ENCODE measurements at places on chromosomes 16 and 17.

DNA sequence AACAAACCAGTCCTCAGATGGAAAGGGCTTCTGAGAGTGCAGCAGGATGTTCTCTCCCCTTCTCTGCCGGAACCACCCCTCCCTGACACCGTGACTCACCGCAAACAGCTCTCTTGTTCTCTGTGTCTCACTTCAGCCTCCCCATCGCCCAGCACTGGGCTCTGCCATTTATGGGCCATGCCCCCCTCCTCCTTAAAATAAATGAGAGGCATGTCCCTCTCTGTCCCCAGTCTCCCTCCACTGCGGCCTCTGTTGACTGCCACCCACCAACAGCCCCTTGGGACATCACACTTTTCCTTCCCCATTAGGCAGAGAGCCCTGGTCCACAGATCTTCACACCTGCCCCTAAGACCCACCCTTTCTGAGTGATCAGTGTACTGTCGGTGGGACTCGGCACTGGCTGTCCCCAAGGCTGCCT lies 6.3 kb downstream of the CCDC102A start:
- peak; percentile 85 for DNase-seq

- no peak for DNase-seq
Measured at GRCh38 chr17:79223471-79223870, 148.8 kb downstream of the ENGASE start.

- DNase-seq, result no peak
Measured at GRCh38 chr17:4124999-4125398, 17.8 kb downstream of the ZZEF1 start.

- no peak for DNase-seq
Measured at GRCh38 chr16:88508868-88509748, 56.0 kb downstream of the ZFPM1 start.

- DNase-seq, result no peak
Measured at GRCh38 chr17:78108726-78109488, 19.6 kb downstream of the TMC6 start.

DNA sequence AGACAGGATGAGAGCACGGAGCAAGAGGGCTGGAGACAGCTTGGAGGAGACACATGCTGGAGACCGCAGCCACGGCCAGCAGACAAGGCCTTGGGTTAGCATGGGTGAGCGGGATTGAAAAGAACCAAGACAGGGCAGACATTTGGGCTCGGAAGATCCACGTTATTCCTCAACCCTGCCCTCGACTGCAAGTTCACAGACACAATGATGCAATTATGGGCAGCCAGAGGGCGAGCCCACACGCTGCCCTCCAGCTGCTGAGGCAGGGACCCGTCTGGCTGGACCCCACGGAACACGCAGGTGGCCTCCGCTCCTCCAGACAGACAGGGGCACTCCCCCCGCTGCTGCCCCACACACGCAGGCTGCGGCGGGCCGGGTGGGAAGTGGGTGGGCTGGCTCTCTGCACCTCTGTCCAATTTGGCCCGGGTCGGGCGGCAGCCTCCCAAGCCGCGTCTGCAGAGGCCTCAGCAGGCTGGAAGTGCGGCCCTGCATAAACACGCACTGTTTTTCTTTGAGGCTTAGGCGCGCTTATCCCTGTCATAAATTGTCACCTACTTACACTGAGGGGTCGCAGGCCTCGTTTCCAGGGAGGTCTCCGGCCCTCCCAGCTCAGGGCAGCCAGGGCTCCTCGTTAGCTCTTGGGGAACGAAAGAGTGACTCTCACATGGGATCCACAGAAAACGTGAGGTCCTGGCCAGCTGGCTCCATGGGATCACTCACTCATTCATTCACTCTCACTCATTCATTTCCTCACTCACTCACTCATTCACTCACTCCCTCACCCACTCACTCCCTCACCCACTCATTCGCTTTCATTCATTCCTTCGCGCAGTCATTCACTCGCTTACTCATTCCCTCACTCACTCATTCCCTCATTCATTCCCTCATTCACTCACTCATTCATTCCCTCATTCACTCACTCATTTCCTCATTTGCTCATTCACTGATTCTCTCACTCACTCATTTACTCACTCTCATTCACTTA lies 303.9 kb downstream of the C16orf95 start:
- DNase-seq, result no peak

DNA sequence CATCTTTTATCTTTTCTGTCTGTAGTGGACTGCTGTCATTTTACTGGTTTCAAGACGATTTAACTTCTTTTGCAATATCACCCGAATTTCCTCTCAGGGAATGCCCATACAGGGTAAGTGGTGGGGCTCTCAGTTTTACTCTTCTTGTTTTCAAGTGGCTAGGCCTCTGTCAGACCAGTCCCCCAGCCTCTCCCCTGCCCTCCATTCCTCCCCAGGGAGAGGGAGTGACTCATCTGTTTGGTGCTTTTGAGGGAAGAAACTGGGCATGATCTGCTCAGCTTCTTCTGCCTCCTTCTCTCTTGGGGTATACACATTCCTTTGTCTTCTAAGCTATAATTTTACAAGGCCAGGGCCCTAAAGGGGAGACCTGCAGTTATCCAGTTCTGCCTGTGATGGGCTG lies 332.0 kb downstream of the CBLN1 start:
- no peak for DNase-seq

- DNase-seq, result no peak
Measured at GRCh38 chr16:30820952-30821421, 34.0 kb upstream of the ZNF629 start.

GRCh38 chr17:49968405-49969133 lies 421 bp upstream of the DLX4 start:
- peak; percentile 56 for DNase-seq

DNA sequence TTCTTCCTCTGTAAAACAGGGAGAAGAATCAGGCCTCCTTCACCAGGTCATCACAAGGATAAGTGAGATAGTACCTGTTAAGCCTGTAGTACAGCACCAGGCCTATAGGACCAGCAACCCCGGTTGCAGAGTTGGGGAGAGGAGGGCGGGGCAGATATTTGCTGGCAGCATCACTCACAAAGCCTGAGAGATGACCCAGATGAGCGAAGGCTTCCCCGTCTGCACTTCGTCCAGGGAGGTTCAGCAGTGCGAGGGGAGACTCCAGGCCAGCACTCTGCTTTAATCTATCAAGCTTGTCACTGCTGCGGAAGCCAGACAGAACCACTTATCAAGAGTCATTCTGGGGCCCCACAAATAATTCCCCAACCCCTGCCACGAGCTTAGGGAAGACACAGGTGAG lies 15.8 kb upstream of the RBBP6 start:
- DNase-seq, result no peak

GRCh38 chr17:8708025-8708461 lies 36.6 kb downstream of the CCDC42 start:
- DNase-seq, result no peak

- no peak for DNase-seq
Measured at GRCh38 chr16:82603784-82604411, 22.9 kb upstream of the CDH13 start.

GRCh38 chr16:83785455-83785854 lies 22.3 kb upstream of the HSBP1 start:
- no peak for DNase-seq

DNA sequence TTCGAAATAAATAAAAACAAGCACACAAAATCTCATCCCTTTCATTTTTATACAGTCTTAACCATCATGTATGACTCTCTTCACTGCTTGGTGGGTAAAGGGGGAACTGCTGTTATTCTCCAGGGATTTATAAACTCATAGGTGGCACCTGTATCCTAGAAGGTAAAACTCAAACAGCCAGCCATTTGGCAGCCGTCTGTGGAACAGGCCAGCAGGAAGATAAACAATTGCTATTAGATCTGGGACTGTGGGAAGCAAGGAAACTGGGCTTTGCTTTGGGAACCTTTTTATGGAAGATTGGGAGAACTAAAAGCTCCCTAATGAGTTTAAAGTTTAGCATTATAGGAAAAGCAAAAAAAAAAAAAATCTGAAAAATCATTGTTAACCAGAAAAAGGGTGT lies 126.0 kb downstream of the TANGO6 start:
- DNase-seq, result no peak

- DNase-seq, result no peak
Measured at GRCh38 chr17:80964859-80965580, 26.6 kb upstream of the CHMP6 start.

GRCh38 chr17:77856551-77857305 lies 101.8 kb upstream of the TNRC6C start:
- no peak for DNase-seq

DNA sequence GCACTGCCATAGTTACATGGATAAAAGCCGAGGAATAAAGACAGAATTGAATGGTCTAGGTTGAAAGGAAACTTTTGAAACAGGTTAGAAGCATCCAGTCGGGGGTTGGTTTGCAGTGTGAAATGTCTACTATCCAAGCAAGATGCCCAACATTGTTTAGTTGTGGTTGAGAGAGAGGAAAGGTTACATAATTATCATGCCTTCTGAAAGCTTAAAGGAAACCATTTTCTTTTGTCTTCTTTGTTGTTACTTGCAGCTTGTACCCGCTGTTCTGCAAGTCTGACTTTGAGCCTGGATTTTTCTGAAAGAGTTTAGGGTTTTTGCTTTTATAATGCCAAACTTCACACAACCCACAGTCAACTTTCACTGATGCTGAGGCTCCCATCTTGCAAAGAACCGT lies 167.9 kb downstream of the AXIN2 start:
- DNase-seq, result no peak

DNA sequence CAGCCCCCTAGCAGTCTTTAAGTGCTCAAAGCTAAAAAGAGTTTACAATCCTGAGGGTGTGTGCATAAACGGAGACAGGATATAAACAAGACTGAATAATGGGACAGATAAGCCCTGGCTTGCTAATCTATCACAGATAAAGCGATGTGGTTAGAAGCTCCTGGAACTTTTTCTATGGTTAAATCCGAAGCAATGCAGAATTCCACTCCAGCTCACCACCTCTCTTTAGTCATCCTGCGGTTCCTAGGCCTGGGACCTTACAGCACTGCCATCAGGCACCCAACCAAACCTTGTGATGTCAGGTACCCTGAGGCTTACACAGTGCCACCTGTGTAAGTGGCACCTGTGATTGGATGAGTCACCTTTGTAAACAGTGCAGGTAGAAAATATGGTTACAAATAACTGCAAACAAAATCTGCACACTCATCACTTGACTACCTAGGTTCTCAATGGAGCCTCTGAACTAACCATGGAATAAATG lies 31.5 kb upstream of the B4GALNT2 start:
- no peak for DNase-seq

- DNase-seq, result peak; percentile 7
Measured at GRCh38 chr17:57045868-57046704, 39.0 kb upstream of the AKAP1 start.

DNA sequence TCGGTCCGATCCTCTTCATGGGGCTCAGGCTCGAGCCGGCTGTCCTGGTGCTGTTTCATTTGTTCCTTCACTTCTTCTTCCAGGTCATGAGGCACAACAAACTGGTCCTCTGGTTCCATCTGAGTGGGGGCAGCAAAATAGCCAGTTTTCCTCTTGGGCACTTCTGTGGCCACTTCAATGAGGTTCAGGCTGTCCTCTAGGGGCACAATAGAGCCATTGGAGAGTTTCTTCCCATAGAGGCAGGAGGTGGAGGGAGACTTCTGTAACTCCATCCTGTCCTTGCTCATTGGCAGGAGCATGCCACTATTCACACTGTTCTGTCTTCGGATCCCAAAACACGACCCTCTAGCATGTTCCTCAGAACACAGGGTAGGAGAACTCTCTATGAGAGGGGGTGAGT lies 22.9 kb downstream of the MARVELD3 start:
- no peak for DNase-seq

- DNase-seq, result peak; percentile 58
Measured at GRCh38 chr17:67602974-67603373, 114.8 kb upstream of the NOL11 start.

- no peak for DNase-seq
Measured at GRCh38 chr16:80525420-80525819, 15.4 kb upstream of the DYNLRB2 start.

- DNase-seq, result peak; percentile 21
Measured at GRCh38 chr17:81924557-81925532, 2.7 kb downstream of the MAFG start.

GRCh38 chr17:82542439-82542838 lies 22.9 kb downstream of the FOXK2 start:
- no peak for DNase-seq
